A549 treated with RU486 at 1 μM for 4 hours (cell line): ENCODE measurements at places on chromosomes 16 and 17. TPM values are rescaled to one million over a fixed set of nuclear protein-coding genes. Genes with fewer than 3 reads are reported as not detected.

Gene TUBG1
- total RNA-seq: 139 to 156 TPM (median 151 TPM) in 5 replicates

Gene HSD3B7
- total RNA-seq: 11.4 to 17.0 TPM (median 13.8 TPM) in 5 replicates

Gene TEFM
- total RNA-seq: 18.0 to 29.8 TPM (median 20.1 TPM) in 5 replicates

Gene ITGAL
- total RNA-seq: 0.08 to 0.10 TPM in 2 of 5 replicates, not detected in the others
